ENCODE measurements at places on chromosomes 6 and 20.

DNA sequence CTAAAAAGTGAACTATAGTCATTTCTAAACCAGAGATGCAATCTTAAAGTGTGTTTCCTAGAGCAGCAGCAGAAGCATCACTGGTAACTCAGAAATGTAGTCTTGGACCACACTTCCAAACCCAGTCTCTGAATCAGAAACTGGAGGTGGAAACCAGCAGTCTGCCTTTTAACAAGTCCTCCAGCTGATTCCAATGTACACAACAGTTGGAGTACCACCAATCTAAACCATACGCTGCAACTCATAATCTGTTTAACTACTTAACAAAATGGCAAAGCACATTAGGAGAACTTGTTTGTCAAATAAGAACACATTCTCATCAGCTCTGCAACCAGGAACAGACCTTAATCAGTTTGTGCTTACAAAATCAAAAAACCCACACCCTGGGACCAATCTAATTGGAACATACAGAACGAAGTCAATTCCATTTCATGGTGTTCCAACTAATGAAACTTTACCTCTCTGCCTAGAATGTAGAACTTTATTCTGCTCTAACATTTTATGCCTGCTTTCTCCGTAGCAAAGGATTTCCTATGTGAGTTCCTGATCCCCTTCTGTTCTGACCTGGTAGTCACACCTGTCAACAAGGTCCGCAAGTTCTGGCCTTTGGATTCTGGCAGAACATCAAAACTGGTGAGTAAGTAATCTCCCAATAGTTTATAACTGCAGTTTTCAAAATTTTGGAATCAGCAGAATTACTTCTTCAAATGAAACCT lies 390.4 kb downstream of the HTR1B start:
- no peak for DNase-seq

- no peak for DNase-seq
Observed at GRCh38 chr6:13920552-13920951, 4.2 kb upstream of the RNF182 start.

- no peak for DNase-seq
Observed at GRCh38 chr6:168116438-168116974, 37.5 kb upstream of the FRMD1 start.

- DNase-seq = peak; percentile 38
Observed at GRCh38 chr20:44436393-44436792, 39.3 kb upstream of the TTPAL start.

- DNase-seq = no peak
Observed at GRCh38 chr6:88599571-88599970, 363.8 kb downstream of the RNGTT start.

- DNase-seq = no peak
Observed at GRCh38 chr20:22909436-22909835, 125.7 kb upstream of the SSTR4 start.
